Chondrocyte (in vitro differentiated cells): ENCODE measurements at places on chromosomes 7 and 10.

GRCh38 chr10:34104829-34105572, 710.1 kb downstream of the PARD3 start:
- no peak for DNase-seq

GRCh38 chr7:139709485-139709884, 68.3 kb downstream of the HIPK2 start:
- no peak for DNase-seq

- DNase-seq: no peak
Measured at GRCh38 chr7:88151119-88151790, 68.6 kb downstream of the SRI start.

- DNase-seq: peak; percentile 86
Measured at GRCh38 chr7:30921540-30922401, 10.1 kb downstream of the AQP1 start.
